ENCODE measurements at places on chromosomes 4 and X.

DNA sequence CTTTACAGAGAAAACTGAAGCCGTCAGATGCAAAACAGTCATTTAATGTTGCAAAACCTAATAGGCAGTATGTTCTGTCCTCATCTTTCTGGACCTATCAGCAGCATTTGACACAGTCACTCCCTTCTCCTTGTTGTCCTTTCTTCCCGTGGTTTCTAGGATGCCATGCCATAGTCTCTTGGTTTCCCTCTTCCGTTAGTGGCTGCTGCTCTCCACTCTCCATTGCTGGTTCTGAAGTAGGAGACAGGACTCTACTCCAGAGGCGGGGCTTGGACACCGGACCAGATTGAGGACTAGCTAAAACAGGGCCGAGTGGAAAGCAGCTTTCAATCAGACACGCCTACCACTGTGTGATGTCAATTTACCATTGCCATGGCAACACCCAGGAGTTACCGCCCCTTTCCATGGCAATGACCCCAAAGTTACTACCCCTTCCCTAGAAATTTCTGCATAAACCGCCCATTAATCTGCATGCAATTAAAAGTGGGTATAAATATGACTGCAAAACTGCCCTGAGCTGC lies 88.8 kb upstream of the CCDC160 start:
- no peak for DNase-seq

DNA sequence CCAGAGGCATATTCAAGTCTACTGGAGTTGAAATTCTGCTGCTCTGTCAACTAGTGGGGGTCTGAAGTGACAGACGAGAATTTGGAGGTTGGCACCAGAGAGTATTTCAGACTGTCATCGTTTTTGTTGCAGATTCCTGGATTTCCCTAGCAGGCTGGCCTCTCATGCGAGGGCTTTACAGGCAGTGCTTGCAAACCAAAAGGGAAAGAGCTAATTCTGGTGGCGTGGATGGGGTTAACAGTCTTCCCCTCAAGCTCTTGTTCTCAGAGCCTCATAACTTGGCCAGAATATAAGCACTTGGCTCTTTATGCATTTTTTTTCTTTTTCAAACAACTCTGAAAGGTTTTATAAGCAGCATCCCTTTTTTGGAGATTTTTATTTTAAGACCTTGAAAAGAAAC lies at the start of gene SPARCL1:
TSS of gene SPARCL1 (minus strand) at position 190 of the 400 bp plus-strand sequence. CDS start 29,802 bp downstream, outside the sequence.
- no peak for DNase-seq

GRCh38 chr4:18815779-18816173 lies 794.2 kb upstream of the LCORL start:
- no peak for DNase-seq

DNA sequence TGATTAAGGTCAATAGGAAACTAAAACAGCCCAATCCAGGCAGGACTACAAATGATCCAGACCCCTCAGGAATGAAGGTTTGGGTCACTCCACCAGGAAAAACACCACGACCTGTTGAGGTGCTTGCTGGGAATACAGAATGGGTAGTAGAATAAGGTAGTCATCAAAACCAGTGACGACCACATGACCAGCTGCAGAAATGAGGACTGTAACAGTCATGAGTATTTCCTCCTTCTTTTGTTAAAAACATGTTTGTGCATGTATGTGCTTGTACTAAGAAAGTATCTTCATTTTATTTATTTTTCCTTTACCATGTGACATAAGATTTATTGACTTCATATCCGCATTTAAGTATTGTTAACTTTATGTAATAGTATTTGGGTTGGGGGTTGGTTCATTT lies 603.5 kb upstream of the NR3C2 start:
- DNase-seq, result no peak

GRCh38 chrX:18871161-18871890 lies 112.6 kb downstream of the PHKA2 start:
- no peak for DNase-seq

GRCh38 chrX:135086197-135086854 lies 34.0 kb downstream of the ETDB start:
- peak; percentile 30 for DNase-seq

DNA sequence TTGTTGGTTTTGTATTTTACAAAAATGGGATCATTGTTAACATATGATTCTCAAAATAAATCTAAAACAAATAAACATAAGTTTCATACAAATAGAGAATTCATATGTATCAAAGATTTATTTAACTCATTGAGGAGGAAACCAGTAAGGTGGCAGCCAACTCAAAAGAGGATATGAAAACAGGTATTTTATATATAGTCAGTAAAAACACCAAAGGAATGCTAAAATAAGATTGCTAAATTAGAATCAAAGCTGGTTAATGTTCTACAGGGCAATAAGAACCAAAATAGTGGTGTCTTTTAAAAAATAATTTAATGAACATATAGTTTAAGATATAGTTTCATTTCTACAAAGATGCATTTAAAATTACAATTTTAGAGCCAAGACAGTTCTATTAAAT lies 23.1 kb downstream of the XKRX start:
- no peak for DNase-seq

- no peak for DNase-seq
Observed at GRCh38 chr4:122930862-122931261, 8.5 kb upstream of the NUDT6 start.

DNA sequence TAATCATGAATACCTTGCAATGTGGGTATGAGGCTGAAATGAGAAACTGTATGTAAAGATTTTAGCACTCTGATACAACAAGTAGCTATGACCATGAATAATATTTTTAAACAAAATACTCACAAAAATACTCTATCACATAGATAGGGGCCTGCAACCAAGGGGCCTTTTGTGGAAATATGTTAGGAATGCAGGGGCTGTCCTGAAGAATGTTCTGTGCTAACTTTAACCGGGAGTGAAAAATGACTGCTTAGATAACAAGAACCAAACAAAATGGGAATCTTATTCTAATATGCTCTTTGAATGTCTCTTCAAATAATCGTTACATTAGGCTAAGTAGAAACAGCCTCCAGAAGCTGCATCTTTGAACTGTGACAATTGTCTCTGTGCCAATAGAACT lies 37.9 kb upstream of the GYPA start:
- DNase-seq, result no peak
